ENCODE measurements at places on chromosomes 12 and 14. TPM values are rescaled to one million over a fixed set of nuclear protein-coding genes. Genes with fewer than 3 reads are reported as not detected.

DNA sequence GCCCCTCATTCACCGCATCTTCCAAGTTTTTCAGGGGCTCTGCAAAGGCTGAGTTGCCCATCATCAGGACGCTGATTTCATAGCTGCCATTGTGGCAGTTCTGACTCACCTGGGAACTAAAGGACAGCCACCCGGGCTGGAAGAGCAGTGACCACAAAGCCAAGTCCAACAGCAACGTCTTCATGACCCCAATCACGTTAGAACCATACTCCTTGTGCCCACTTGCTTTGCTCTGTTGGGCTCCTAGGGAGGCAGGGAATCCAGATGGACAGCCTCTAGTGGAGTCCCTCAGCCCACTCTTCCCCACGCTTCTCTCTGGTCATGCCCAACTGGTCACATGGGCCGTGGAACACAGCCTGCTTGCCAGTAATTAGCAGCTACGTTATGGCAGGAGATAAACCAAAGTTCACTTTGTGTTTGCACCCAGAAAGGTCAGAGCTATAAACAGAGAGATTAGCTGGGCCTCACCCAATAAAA is at the start of gene GUCY2C:
TSS of gene GUCY2C (minus strand) at position 335 of the 477 bp plus-strand sequence. CDS start at position 184, 151 bp downstream.
- no peak for DNase-seq

DNA sequence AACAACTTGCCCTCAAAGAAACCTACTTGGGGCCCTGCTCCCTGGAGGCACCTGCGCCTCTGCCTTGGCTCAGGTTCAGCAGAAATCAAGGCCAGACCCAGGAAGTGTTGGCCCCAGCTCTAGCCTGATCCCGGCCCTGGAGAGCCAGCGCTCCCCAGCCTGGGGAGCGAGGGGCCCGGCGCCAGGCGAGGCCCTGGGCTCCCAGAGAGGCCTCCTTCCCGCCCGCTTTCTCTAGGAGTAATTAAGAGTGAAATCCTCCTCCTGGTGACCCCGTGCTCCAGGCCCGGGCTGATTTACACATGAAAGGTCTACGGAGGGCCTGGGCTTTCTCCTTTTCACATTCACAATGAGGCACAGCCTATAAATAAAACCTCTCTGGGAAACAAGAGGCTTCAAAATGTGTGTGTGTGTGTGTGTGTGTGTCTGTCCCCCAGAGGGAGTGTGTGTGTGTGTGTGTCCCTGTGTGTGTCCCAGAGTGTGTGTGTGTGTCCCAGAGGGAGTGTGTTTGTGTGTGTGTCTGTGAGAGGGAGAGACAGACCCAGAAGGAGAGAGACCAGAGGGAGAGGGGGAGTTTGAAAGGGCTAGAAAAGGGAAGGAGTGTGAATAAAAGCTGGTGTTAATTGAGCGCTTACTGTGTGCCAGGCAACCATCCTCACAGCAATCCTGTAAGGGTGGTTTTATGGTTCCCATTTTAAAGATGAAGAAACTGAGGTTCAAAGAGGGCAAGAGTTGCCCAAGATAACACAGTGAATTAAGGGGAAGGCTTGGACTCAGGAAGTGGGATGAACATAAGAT is 23.8 kb upstream of the COX6A1 start:
- DNase-seq = no peak

The HHIPL1 gene
- polyA plus RNA-seq = 0.23 TPM

The CFAP54 gene
- not detected for polyA plus RNA-seq

- no peak for DNase-seq
These were observed 70.5 kb upstream of the TRIM9 start for GRCh38 chr14:51165415-51165814.

DNA sequence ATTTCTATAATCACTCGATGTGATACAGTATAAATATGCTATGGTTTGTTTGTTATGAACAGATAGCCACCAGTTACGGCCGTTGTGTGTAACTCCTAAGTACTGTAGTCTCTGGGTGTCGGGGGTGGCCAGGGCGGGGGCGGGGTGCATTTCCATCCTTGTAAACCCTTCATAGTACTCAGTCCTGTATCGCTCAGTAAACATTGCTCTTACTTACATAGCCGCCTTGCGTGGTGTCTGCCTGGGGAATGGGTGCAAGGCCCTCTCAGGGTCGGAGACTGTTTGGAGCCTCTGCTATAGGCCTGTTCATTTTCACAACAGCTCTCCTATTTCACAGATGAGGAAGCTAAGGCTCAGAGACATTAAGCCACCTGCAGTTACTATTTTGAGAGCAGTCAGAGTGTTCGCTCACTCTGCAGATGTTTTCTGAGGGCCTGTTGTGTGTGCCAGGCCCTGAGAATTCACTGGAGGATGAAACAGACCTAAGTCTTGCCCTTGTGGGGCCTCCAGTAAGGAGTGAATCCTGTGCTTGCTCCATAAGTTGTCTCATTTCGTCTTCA is 42.5 kb downstream of the JDP2 start:
- no peak for DNase-seq

DNA sequence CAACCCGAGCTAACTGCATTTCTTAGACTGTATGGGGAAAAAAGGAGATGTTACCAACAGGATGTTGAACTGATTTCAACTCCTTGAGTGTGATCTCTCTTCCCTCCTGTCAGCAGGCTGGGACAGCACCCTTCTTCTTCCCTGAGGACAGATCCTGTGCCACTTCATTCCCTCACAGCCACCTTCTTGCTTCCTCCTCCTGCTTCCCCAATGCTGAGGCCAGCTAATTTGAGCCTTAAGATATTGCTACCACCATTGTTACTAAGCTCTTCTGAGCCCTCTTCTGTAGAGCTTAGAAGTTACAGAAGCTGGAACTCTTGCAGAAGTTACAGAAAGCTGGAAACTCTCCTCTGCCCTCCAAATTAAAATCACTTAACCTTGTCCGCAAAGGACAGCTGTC is 88.8 kb downstream of the SPTSSA start:
- no peak for DNase-seq

DNA sequence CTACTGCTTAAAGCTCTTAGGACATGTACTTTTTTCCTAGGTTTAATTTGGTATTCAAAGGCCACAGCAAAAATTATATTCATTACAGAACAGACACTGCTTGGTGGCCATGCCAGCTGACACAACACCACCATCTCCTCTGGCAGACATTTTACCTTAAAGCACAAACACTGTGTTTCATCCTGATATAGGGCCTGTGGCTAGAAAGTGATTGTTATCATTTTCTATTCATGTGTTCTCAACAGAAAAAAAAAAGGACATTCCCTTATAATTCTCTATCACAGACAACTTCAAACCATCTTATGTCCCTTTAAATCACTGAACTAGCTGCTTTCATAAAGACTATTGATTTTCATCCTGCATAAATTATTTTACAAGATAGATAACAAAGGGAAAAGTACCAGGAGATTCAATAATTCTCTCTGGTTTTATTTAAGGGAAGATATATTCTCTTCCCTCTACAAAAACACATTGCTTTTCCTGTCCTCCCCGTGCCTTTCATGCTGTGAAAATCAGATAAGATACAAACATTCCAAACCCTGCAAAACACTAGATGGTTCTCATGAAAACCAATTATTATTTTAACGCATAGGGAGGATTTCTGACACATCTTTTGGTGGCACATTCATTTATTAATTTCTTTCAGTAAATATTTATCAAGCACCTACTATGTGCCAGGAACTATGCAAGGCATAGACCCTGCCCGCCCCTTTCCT is 139.3 kb upstream of the TMCC3 start:
- DNase-seq = no peak

The BICDL1 gene
- polyA plus RNA-seq = 1.6 TPM

GRCh38 chr14:23702656-23703426 is 66.7 kb downstream of the DHRS2 start:
- no peak for DNase-seq

Measured in CD4-positive, CD25-positive, alpha-beta regulatory T cell (primary cell).